Activated T-helper 2 cell treated with anti-CD3 and anti-CD28 coated beads, Interferon-gamma antibody, Interleukin-2, Interleukin-4, amounts not matched to agents 10 μg/mL and 5 μg/mL and 100 μg/mL, durations not matched to agents 14 hours and 24 hours and 36 hours (primary cell): ENCODE measurements at places on chromosomes 5 and 9. TPM values are rescaled to one million over a fixed set of nuclear protein-coding genes. Genes with fewer than 3 reads are reported as not detected.

The OR1J2 gene
- not detected in 2 replicates for total RNA-seq

DNA sequence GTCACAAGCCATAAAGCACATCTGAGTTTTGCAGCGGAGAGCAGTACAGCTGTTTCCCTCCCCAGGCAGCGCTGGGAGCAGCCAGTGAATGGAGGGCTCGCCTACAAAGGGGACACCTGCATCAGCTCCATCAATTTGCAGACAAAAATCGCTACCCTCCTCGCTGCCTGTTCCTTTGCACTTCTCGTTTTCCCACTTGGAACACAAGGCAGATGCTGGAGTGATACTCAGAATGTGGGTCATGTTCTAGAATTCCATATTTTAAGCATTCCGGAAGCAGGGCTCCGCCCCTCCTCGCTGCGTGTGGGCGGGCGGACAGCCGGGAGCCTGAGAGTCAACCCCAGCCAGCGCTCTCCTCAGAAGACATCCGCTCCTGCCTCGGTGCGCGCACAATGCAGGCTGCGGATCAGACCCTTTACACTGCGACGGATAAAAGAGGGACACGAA is 92.1 kb downstream of the LMNB1 start:
- DNase-seq: no peak

DNA sequence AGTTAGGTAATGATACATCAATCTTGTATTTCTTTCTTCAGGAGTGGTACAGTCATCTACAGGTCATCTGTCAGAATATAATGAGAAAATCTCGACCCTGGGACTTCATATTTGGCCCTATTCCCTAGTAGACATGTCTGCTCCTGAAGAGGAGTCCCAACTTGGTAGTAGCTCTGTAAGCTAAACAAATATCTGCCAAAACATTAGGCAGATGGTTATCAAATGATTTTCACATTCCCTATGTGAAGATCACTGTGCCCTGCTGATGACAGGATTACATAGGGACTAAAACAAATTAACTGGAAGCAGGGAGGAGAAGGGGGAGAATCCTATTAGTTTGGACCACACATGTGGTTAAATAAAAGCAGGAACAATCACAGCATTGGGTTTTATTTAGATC is 138.6 kb upstream of the NFIB start:
- no peak for DNase-seq

The SCGB3A2 gene
- total RNA-seq: not detected in 2 replicates

The HAND1 gene
- total RNA-seq: not detected in 2 replicates

The SPARC gene
- total RNA-seq: 0.43 TPM in 1 of 2 replicates, not detected in the other

The MEGF10 gene
- not detected in 2 replicates for total RNA-seq

DNA sequence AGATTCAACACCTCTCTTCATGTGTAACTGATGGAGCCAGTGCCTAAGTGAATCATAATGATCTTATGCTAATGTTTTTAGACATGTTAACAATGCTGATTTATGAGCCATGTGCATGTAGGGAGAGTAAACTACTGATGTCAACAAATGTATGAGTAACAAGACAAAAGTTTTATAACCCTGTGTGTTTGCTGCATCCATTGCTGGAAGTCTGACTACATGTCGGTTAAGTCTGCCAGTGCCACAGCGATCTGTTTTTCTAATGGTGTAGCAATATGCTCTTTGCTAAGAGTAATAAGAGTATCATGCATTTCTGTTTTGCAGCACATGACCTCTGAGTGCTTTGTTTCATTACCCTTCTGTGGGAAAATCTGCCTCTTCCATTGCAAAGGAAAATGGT is 26.4 kb upstream of the TMOD1 start:
- no peak for DNase-seq

GRCh38 chr5:149007174-149007573 is 55.7 kb downstream of the SH3TC2 start:
- no peak for DNase-seq

GRCh38 chr5:77638763-77639671 is 504 bp upstream of the OTP start:
- no peak for DNase-seq

The SLC4A9 gene
- 0.18 TPM in 1 of 2 replicates, not detected in the other for total RNA-seq

The LECT2 gene
- total RNA-seq: not detected in 2 replicates

The GLIPR2 gene
- total RNA-seq: 28.8 and 30.1 TPM in 2 replicates

GRCh38 chr9:14258660-14259239 is 55.2 kb downstream of the NFIB start:
- DNase-seq: no peak

GRCh38 chr5:132744659-132745058 is 2.6 kb upstream of the CCNI2 start:
- no peak for DNase-seq

The EXOSC3 gene
- 85.8 and 86.3 TPM in 2 replicates for total RNA-seq

The ACTBL2 gene
- not detected in 2 replicates for total RNA-seq

DNA sequence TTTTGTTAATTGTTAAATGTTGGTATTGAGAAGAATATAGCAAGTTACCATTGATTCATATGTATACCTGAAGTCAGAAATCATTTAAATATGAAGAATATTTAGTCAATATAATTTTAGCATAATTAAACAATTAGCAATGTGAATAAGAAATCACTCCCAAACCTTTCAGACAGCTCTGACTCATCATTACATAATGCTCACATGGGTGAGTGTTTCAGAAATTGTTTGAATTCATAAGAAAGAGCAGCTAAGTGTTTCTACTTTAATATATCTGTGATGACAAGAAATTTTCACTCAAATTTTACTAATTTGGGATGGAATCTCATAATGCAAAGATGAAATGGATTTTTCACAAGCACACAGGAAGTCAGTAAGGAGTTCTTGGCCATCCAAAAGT is 42.0 kb upstream of the CDC42SE2 start:
- no peak for DNase-seq

GRCh38 chr5:174380311-174380710 is 334.8 kb downstream of the NSG2 start:
- DNase-seq: no peak

DNA sequence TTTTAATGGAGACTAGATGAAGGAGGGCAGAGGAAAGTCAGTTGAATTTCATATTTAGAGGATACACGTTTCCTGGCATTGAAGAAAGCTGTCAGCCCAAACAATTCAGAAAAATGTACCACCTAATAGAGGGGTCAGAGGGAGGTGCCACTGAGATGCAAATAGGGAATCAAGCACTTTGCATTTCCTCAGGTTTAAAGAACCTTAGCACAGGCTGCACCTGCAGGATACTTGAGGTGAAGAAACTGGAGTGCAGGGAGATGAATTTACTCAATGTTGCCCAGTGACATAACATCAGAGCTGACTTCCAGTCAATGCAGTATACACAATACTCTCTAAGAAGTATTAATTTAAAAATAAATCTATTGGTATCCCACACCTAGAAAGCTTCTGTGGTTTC is 67.0 kb upstream of the MAST4 start:
- no peak for DNase-seq

DNA sequence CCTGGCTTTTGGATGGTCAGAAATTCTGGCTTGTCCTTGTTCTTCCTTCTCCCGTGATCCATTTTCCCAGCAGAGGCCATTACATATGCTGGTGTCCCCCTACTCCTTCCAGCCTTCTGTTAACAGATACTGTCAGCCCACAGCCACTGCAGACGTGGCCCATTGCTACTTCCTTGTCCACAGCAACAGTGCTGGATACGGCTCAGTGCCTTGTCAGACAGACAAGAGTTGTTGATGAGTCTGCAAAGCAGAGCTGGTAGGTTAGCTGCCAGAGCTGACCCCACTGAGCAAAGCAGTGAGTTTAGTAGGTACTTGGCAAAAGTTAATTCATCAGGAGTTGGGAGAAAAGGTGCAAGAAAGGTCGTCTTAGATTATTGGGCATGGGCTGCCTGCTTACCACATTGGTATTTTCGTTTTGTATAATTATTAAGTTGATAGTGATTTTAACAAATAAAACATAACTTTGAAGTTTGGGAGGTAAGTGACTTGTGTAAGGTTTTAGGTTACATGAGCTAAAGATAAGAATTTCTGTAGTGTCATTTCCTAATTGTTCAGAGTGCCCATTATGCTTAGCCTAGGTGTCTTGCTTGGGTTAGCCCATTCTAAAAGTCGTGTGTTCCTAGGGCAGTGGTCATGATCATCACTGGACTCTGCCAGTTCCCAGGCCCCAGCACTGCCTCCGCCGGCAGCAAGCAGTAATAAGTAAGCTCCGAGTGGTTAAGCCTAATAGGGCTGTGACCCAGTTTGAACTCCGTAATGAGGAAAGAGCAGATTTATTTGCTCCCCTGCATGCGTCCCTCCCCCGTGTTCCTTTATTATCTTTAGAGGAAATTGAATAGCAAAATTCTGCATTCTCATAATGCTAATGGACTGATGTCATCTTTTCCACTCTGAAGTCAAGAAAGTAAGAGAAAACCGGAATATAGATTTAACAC is 292.0 kb downstream of the FANCC start:
- DNase-seq: no peak

DNA sequence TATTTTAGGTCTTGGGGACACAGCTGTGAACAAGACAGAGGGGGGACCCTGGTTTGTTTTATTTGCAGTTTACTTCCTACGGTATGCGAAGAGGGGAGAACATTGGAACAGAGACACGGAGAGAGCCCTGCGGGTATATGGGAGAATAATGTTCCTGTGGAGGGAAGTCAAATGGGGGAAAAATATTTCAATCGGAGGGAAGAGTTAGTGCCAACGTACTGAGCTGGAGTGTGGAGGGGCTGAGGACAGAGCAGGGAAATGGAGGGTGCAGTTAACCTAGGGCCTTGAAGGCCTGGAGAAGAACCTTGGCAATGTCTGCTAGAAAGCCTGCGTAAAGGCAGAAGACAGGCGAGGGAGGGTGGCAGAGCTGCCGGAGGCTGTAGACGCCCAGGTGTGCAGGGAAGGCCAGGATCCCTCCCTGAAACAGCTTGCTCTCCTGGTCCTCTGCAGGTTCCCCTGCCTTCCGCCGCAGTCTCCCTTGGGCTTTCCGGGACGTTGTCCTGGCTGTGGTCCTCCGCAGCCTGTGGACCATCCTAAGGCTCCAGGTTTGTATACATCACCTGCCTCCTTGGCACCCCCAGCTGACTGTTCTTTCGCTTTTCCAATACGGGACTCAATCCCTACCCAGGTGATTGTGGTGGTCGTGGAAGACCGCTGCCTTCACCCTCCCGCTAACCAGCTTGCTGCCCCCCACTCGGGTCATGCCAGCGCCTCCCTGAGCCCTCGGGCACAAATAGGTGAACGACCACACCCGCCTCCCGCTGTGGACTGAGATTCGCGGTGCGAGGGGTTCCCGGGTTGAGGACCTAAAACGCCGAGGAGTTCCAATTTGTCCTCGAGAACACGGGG is 1.9 kb upstream of the RACK1 start:
- no peak for DNase-seq

DNA sequence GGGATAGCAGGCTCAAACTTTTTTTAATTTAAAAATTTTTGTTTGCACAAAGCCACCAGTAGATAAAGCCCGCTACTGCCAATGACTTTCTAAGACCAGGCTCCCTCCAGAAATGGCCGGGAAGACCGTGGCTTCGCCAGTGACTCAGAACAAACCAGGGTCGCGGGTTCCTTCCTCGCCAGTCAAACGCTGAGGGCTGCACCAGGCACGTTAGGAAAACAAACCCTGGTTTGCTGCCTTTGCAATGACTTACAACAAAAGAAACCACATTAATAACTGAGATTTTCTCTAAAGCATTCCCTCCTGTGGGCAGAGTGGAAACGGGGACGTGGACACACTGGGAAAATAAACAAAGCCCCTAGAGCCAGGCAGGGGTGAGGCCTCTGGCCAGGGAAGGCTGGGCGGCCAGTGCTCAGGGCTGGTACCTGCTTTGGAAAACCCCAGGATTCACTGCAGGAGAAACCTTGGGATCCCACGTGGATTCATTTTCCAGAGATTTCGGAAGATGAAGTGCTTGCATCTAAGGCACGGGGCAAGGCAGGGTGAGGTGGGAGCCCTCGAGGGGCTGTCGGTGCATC is 3.8 kb downstream of the PRRX2 start:
- no peak for DNase-seq

The TMEM174 gene
- not detected in 2 replicates for total RNA-seq

DNA sequence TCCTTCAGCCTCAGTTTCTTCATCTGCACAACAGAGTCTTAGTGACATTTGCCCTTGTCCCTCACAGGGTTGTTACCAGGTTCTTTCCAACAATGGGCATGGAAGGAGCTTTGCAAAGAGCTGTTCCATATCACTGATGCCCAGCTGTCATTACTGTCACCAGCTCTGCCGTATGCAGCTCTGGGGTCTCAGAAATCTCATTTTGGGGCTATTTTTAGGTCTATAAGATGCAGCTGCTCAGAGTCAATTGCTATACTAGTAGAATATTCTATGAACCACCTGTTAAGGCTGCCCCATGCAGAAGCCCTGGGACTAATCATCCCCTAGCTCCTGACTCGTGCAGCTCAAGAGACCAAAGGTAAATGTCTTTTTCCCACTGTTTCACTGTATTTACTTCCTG is 105.1 kb upstream of the TNPO1 start:
- no peak for DNase-seq

DNA sequence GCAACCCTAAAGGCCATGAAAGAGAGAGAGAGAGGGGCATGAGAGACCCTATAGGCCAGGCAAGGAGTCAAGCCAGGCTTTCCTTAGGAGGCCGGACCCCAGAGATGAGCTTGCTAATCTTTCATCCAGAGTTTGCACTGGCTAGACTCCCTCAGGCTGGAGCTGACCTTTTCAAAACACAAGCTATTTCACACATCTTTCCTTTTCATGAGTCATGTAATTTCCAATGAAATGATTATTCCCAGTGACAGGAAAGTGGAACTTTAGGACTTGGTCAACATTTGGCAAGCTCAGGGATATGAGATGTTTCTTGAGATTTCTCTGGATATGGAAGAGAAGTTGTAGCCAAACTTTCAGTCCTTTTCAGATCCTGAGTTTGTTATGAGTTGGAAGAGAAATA is 117.7 kb downstream of the TARS1 start:
- DNase-seq: no peak

GRCh38 chr5:125484742-125485641 is 738.6 kb upstream of the ZNF608 start:
- no peak for DNase-seq

GRCh38 chr5:128199104-128199503 is 115.5 kb downstream of the SLC12A2 start:
- DNase-seq: no peak

GRCh38 chr5:116046261-116046660 is 14.0 kb downstream of the ARL14EPL start:
- DNase-seq: no peak

- DNase-seq: no peak
These were observed 288.9 kb upstream of the KIF2A start for GRCh38 chr5:62017092-62017491.

DNA sequence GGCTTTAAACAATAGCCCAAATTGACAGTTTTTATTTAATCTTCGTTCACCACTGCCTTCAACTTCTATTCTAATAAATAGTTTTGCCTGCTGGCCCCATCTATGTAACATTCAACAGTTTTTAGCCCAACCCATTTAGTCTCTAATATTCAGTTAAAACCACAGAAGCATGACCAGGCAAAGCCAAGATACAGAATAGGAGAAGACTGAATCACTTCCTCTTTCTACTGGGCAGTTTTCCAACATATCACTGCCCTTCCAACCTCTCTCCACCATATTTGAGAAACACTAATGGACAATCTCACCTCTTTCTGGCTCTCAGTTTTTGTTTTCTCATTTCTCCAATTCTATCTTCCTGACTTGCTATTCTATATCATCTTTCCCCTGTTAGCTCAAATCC is 352.9 kb downstream of the DNAH5 start:
- no peak for DNase-seq
